Smooth muscle cell of the pulmonary artery (primary cell): ENCODE measurements at places on chromosomes 6 and 20. TPM values are rescaled to one million over a fixed set of nuclear protein-coding genes. Genes with fewer than 3 reads are reported as not detected.

HAO1 gene
- not detected in 2 replicates for total RNA-seq

COL19A1 gene
- 0.73 and 2.6 TPM in 2 replicates for total RNA-seq

GSTA1 gene
- total RNA-seq = 0.26 TPM in 1 of 2 replicates, not detected in the other

LRFN2 gene
- total RNA-seq = not detected in 2 replicates

AK9 gene
- total RNA-seq = 2.9 and 5.0 TPM in 2 replicates

DDO gene
- total RNA-seq = 3.6 and 5.9 TPM in 2 replicates

TLDC2 gene
- not detected in 2 replicates for total RNA-seq

JAG1 gene
- 136 and 184 TPM in 2 replicates for total RNA-seq

HLA-DQA1 gene
- 0.20 TPM in 1 of 2 replicates, not detected in the other for total RNA-seq

ARMC2 gene
- 2.5 and 2.9 TPM in 2 replicates for total RNA-seq

TMEM217 gene
- 1.4 and 2.2 TPM in 2 replicates for total RNA-seq

EEF1A2 gene
- total RNA-seq = 2.3 and 3.5 TPM in 2 replicates

STX11 gene
- 0.85 and 1.6 TPM in 2 replicates for total RNA-seq

ELOVL4 gene
- 5.4 and 7.0 TPM in 2 replicates for total RNA-seq

SLC12A5 gene
- total RNA-seq = 0.07 TPM in 1 of 2 replicates, not detected in the other

RWDD2A gene
- 4.6 and 5.9 TPM in 2 replicates for total RNA-seq

SNX14 gene
- total RNA-seq = 94.9 and 100 TPM in 2 replicates

MUCL3 gene
- total RNA-seq = not detected in 2 replicates

SYNE1 gene
- 203 and 218 TPM in 2 replicates for total RNA-seq

LAMA2 gene
- total RNA-seq = 75.8 and 85.8 TPM in 2 replicates

TDRD6 gene
- 0.13 and 0.26 TPM in 2 replicates for total RNA-seq

GLP1R gene
- total RNA-seq = not detected in 2 replicates

SLC17A2 gene
- 0.07 TPM in 1 of 2 replicates, not detected in the other for total RNA-seq

TRIM10 gene
- total RNA-seq = not detected in 2 replicates

KHDC1 gene
- 3.5 TPM in 2 replicates for total RNA-seq

DEFB124 gene
- not detected in 2 replicates for total RNA-seq

SUMO4 gene
- 1.2 and 1.7 TPM in 2 replicates for total RNA-seq

PLAGL2 gene
- total RNA-seq = 2.3 and 3.5 TPM in 2 replicates

EYA4 gene
- total RNA-seq = 0.65 TPM in 1 of 2 replicates, not detected in the other

COL10A1 gene
- total RNA-seq = 0.10 and 0.39 TPM in 2 replicates

HLA-DQB2 gene
- total RNA-seq = not detected in 2 replicates

AGPAT4 gene
- total RNA-seq = 8.5 and 9.0 TPM in 2 replicates

PCK1 gene
- total RNA-seq = 0.52 TPM in 1 of 2 replicates, not detected in the other

CALHM4 gene
- 0.20 TPM in 1 of 2 replicates, not detected in the other for total RNA-seq

ENPP3 gene
- 0.13 and 0.23 TPM in 2 replicates for total RNA-seq
